Stimulated activated CD8-positive, alpha-beta memory T cell treated with anti-CD3 and anti-CD28 coated beads, Interleukin-15, amount 100 ng/mL, for 48 hours (primary cell): ENCODE measurements at places on chromosomes 1 and 21.

- no peak for DNase-seq
Observed at GRCh38 chr21:32096411-32096810, 182.4 kb downstream of the MIS18A start.

GRCh38 chr1:213999732-214000131 is 12.0 kb downstream of the PROX1 start:
- DNase-seq, result no peak

GRCh38 chr1:162197041-162197531 is 127.6 kb downstream of the NOS1AP start:
- DNase-seq, result no peak

DNA sequence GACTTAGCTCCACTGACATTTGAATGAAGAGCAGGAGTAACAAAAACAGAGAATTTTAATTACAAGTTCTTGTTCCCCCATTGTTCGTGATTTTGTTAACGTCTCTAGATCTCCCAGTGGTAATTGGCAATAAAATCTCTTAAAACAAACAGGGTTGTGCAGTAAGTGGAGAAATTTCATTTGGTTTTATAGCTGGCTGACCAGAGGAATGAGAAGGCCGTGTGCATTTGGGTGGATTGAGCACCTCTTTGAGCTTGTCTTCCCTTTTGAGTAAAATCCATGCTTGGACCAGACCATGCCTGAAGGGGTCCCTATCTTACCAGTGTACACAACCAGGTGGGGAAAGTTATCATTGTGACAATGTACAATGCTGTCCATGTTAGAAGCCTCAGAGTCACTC is 137.8 kb downstream of the HIVEP3 start:
- DNase-seq, result no peak

- DNase-seq, result no peak
Observed at GRCh38 chr1:207024202-207025145, 8.1 kb downstream of the C1orf116 start.

- no peak for DNase-seq
Observed at GRCh38 chr1:185402930-185403329, 85.9 kb upstream of the IVNS1ABP start.

DNA sequence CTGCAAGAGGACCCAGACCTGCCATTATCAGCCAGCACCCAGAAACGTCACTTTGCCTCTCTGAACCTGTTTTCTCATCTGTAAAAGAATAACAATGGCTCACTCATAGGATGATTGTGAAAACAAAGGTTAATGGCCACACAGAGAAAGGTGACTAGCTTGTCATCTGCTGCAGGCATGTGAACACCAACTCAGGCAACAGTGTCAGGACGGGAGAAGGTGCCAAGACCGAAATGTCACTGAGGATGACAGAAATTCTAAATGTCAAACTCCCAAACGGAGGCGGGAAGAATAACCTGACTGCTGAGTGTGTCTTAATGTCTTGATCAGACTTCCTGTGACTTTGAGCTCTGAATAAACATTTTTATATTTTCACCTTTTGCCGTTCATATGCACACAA is 10.3 kb downstream of the PADI4 start:
- no peak for DNase-seq

GRCh38 chr1:11187000-11187399 is 2.2 kb upstream of the ANGPTL7 start:
- DNase-seq, result no peak

DNA sequence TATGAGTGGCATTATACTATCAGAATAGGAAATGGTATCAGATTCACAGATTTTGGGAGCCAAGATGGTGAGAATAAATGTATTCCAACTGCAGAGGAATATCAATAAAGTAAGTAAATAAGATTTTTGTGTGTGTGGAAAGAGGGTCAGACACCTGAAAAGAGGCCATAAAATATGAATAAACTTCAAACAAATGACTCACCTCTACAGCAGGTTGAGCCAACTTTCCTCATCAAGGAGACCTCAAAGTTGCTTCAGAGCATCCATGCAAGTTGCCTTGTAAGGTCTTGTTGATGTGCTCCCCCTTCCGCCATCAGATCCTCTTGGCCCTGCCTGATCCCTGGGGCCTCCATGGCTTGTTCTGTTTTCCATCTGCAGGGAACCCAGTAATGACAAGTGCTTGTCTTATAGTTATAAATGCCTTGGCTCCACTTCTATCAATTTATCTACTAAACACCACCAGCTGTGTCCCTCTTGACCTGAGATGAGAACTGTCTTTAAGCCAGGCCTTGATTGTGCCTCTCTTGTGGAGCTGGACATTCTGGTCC is 775.6 kb downstream of the LTN1 start:
- no peak for DNase-seq

DNA sequence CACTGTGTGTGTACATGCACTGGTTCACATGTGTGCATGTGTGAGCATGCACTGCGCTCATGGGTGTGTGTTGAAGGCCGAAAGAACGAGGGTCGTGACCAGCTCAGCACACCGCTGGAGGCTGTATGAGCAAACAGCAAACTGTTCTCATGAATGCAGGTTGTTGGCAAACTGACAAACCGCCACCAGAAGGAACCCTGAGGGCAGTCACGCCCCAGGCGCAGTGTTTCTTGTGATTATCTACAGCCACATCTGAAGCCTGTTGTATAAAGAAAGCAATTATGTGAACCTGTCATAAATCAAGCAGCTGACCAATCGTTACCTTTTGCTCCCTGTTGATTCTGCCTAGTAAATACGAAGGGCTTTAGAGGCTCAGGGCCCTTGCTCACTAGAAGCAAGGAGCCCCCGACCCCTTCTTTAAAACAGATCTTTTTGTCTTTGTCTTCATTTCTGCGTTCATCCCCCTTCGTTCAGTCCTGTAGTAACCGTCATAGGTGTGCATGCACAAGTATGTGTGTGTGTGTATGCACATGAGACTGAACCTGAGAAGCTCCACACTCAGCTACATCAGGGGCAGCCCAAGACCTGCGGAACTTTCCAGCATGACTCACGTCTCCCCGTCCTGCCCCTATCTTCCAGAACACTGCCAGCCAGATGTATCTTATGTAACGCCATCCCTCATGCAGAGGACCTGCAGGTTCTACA is 16.8 kb upstream of the RIPK4 start:
- no peak for DNase-seq

DNA sequence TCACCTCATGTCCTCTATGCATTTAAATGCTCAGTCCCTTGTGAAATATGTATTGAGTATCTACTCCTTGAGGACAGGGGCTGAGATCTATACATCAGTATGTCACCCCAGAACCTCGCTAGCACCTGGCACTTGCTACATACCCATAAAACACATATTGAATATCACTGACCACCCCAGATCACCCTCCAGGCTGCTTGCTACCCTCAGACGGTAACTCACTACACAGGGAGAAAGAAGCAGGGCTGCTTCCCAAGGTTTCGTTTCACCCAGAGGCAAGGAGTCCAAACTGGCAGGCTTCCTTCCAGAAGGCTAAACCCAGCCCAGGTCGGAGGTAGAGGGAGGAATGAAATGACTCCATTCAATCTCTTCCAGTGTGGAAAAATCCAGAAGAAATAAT is 8.5 kb downstream of the INKA2 start:
- no peak for DNase-seq

DNA sequence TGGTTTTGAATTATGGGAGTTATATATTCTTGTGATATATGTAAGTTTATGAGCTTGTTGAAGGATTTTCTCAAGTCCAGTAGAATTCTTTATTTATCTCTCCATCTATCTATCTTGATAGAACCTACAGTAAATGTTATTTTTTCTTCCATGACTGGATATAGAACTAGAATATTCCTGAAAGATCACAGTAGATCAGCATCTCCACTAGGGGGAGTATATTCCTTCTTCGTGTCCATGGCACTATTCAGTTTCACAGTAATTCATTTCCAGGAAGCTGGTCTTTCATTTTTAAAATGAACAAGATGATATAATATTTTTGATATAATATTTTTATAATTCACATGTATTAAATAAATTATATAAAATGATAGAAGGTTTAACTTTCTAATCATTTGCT is 18.8 kb downstream of the TMPRSS15 start:
- DNase-seq, result no peak

DNA sequence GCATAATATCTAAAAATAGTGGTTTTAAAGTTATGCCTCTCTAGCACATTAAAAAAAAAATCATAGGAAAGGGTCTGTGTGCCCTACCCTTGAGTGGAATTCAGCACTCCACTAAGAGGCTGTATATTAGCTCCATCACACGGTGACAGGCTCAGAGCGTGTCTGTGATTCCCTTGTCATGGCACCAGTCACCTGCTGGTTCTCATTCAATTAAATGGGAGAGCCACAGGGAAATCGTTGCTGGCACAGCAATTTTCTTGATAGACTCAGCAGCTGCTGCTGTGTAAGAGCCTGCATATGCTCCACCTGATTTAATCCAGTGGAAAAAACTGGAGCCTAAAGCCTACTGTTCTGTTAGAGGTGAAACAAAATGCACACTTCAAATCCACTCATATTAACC is 9.5 kb downstream of the ATP6V1G3 start:
- no peak for DNase-seq

DNA sequence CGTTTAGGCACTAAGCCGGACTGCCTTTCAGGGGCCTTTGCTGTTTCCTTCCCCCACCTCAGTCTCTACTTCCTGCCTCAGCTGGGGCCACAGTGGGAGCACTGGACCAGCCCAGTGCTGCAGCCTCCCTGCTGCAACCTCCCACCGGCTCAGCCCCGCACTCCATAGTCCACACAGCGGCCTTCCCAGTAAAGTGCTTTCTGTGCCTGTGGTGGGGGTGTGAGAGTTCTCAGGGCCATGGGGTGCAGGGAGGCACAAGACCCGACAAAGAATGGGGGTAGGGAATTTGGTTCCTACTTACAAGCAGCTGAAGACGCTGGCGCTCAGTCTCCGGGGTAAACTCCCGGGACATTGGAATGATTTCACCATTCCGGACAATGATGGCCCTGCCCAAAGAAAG is 3.5 kb downstream of the PPM1J start:
- no peak for DNase-seq

GRCh38 chr21:41043014-41043413 is 124.9 kb upstream of the BACE2 start:
- DNase-seq, result no peak

DNA sequence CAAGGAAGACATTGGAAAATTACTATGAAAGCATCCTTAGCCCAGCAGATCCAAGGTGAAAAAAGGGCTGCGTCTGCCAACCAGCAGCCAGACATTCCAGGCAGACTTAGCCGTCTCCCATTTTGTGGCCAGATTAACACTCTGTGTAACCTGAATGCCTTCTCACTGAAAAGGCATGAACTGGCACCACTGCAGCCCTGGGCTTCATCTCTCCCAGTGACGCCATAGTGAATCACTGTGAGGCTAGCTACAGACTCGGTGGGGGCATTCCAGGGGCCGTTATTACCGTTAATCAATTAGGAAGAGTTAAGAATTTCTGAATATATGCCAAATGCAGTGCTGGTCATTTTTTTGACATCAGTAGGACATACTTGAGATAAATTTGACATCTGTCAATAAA is 627.4 kb downstream of the LMO4 start:
- no peak for DNase-seq

GRCh38 chr1:181102841-181103240 is 14.3 kb downstream of the IER5 start:
- no peak for DNase-seq

GRCh38 chr1:186927884-186928283 is 99.1 kb downstream of the PLA2G4A start:
- no peak for DNase-seq

GRCh38 chr1:149966405-149966804 is 29.7 kb upstream of the MTMR11 start:
- no peak for DNase-seq

- DNase-seq, result no peak
Observed at GRCh38 chr1:21671915-21672314, 2.8 kb upstream of the RAP1GAP start.

DNA sequence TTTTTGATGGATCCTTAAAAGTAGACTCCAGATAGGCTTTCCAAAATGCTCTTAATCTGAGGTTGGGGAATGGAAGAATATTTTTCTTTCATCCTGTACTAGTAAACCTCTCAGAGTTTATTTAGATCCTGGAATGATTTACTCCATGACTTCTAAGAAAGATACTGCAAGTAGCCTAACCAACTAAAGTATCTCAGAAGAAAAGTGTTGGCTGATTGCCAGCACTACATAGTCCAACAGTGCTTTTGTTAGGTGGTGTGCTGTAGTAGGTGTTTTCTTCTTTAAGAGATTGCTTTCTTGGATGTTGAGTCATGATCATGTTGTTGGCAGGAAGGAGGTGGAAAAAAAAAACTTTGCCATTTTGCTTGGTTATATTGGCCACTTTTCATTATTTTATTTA is 119.8 kb downstream of the OSBPL9 start:
- no peak for DNase-seq

GRCh38 chr1:41681331-41682098 is 197.0 kb upstream of the EDN2 start:
- DNase-seq, result no peak
